ENCODE measurements at places on chromosomes 3 and 15. TPM values are rescaled to one million over a fixed set of nuclear protein-coding genes. Genes with fewer than 3 reads are reported as not detected.
A peak's percentile ranks its signal among the peaks of the same experiment; 100 is the strongest.

DNA sequence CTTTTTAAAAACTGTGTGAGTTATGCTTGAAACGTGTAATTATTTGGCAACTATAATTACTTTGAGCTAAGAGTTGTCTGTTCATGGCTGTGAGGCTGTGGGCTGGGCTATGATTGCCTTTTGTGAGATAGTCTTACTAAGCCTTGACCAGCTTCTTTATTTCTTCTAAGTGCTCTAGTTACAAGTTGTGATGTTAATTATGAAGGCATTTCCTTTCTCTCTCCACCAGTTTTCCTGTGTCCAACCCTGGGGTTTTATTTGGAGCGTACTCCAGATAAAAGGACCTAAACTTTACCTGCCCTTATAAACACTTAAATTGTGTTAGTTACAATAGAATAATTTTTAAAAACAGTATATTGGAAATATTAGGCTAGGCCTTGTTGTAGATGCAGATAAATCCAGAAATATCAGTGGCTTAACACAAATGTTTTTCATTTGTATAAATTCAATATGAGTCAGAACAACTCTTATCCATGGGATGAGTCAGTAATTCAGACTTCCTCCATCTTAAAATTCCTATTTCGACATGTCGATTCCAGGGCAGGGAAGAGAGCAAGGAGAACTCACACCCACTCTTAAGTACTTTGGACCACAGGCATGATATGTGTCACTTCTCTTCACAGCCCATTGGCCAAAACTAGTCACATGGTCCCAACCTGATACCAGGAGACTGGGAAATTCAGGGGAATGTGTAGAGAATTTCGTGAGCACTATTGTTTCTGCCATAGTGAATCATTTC lies 17.0 kb downstream of the TMEM62 start:
- H3K27me3 ChIP-seq = no peaks in the 10 kb centered on the region
- DNase-seq = no peak
- H3K36me3 ChIP-seq = peaks cover 13% of the 10 kb centered on the region
- no peak overlapping the region for H3K27ac ChIP-seq

DNA sequence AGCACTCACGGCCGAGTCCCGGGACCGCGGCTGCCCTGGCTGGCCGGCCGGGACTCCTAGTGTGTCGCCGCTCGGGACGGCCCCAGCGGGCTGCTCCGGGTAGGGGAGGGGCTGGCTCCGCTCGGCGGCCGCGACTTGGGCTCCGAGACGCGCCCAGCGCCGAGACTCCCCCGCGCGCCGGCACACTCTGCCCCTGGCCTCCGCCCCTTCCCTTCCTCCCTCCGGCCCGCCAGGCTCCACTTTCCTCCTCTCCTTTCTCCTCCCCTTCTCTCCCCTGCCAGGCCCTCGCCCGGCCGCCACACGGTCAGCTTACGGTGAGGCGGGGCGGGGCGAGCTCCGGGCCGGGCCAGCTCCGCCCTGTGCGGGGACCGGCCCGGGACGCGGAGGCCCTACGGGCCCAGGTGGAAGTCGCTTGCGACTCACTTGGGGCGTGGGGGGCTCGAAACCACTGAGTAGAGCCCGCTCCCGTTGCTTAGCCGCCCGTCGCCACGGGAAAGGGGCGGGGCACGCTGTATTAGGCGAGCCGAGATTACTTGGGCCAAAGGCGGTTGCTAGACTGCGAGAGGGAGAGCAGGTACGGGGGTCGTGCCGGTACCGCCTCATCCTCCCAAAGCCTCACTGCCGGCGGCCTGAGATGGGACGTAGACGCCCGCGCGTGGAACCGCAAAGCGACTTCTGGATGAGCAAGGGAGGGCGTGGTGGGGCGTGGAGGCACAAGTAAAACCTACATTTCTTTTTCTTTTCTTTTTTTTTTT lies at the start of gene ITGB5:
Gene ITGB5, minus strand, starts transcription at position 189 of the 755 bp plus-strand sequence. CDS start 365 bp downstream, outside the sequence.
- no peaks in the 10 kb centered on the region for H3K36me3 ChIP-seq
- no peaks in the 10 kb centered on the region for H3K27me3 ChIP-seq

DNA sequence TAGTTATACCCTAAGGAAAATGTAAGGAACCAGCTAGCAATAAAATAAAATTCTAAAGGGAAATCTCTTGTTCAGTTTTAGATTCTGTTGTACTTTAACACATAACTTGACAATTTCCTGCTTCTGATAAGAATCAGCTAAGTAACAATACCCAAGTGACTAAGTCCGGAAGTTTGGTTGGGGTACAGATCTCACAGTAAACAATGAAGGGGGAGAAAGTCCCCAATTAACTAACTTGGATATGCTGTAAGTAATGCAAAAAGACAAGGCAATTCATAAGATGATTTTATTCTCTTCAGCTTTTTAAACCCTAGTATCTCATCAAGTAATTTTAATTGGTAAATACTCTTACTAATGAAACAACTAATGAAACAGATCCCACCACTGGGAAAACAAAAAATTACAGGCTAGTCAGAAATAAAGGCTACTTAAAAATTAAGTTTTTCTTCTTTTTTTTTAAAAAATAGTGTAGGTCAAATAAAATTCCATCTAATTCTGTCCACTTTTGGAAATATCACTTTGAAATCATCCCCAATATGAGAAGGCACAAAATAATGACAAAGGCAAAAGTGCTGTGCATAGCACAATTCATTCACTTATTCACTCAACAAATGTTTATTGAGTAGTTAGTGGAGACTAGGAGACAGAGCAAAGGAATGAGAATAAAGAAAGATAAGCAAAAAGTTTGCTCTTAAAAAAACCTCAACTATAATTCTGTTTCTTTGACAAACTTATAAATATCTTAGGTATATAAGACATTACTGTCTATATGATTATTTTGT lies 37.8 kb upstream of the IL20RB start:
- no peak overlapping the region for H3K4me3 ChIP-seq
- peaks cover 78% of the 10 kb centered on the region for H3K4me1 ChIP-seq
- H3K27ac ChIP-seq = peak overlapping the region; percentile 38
- H3K27me3 ChIP-seq = no peaks in the 10 kb centered on the region
- peak; percentile 48 for DNase-seq
- H3K36me3 ChIP-seq = no peaks in the 10 kb centered on the region

DNA sequence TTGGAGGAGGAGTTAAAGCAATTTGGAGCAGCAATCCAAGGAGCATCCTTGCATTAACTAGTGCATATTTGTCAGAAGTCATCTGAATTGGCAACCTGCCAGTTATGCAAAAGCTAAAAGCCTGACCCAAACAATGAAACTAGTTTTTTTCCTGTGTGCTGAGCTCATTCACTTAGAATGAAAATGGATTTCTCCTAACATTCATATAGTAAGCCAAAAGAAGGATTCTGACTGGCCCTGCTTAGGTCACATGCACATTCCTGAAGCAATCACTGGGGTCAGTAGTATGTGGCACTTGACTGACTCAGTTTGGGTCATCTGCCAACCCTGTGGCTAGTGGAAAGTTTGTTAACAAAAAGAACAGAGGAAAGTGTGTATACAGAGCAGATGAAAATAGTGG lies 30.5 kb downstream of the OXSM start:
- no peaks in the 10 kb centered on the region for H3K4me1 ChIP-seq
- DNase-seq = no peak
- no peak overlapping the region for H3K27ac ChIP-seq
- no peak overlapping the region for H3K4me3 ChIP-seq

DNA sequence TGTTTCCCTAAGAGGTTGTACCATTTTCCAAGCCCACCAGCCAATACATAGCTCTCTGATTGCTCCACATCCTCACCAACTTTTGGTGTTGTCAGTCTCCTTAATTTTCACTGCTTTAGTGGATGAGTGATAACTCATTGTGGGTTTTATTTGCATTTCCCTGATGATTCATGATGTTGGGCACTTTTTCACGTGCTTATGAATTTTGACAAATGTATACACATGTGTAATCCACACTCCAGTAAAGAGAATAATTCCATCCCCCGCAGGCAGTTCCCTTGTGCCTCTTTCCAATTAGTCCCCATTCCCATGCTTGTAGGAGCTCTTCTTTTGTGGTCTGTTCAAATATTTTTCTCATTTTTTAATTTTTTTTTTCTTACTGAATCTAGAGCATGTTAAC lies 52.4 kb downstream of the ANP32A start:
- no peaks in the 10 kb centered on the region for H3K36me3 ChIP-seq
- H3K4me1 ChIP-seq = no peaks in the 10 kb centered on the region
- no peak for DNase-seq
- H3K4me3 ChIP-seq = no peak overlapping the region
- H3K27me3 ChIP-seq = no peaks in the 10 kb centered on the region

- DNase-seq = no peak
- H3K4me3 ChIP-seq = no peak overlapping the region
- H3K27me3 ChIP-seq = no peaks in the 10 kb centered on the region
- peaks cover 8% of the 10 kb centered on the region for H3K4me1 ChIP-seq
Observed at GRCh38 chr15:68106656-68107055, 52.5 kb downstream of the PIAS1 start.

DNA sequence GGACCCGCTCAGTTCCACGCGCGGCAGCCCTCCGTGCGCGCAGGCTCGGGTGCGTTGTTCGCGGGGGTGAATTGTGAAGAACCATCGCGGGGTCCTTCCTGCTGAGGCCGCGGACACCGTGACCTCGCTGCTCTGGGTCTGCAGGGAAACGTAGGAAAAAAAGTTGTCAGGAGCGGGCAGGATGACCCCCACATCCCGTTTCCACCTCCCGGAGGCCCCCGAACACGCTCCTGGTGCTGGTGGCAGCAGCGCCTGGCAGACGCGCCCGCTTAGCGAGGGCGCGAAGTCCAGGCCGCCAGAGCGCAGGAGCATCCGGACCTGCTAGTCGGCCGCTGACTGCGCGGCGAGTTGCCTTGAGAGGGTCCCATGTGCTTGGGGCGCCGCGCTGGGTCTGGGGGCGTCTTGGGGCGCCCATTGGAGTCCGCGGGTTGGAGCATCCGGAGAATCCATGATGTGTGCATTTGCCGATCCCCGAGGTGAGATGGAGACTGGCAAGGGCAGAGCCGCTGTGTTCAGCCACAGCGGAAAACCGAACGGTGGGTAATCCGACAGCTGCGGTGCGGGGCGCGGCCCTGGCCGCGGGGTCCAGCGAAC lies 520 bp downstream of the GREM1 start:
- no peaks in the 10 kb centered on the region for H3K36me3 ChIP-seq
- no peaks in the 10 kb centered on the region for H3K4me1 ChIP-seq
- peaks cover 4% of the 10 kb centered on the region for H3K27me3 ChIP-seq
- DNase-seq = no peak
- no peak overlapping the region for H3K27ac ChIP-seq
- H3K4me3 ChIP-seq = no peak overlapping the region

DNA sequence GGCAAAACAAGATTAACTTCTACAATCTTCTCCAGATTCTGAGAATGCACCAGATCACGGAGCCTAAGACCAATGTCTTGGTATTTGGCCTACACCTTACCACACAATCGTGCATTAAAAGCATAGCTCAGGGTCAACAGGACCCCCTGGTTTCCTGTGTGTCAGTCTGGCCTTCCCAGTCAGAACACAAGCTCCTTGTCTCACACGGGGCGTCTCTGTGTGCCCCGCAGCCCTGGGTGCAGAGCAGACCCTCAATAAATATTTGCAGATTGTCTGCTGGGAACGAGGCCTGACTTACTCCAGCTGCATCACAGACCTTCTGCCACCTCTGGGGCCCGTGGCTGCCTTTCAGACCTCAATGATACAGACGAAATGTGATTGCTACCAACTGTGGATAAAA lies 82.5 kb upstream of the CTNNB1 start:
- H3K27ac ChIP-seq = peak overlapping the region; percentile 26
- H3K36me3 ChIP-seq = no peaks in the 10 kb centered on the region
- peaks cover 27% of the 10 kb centered on the region for H3K4me1 ChIP-seq
- no peak overlapping the region for H3K4me3 ChIP-seq

DNA sequence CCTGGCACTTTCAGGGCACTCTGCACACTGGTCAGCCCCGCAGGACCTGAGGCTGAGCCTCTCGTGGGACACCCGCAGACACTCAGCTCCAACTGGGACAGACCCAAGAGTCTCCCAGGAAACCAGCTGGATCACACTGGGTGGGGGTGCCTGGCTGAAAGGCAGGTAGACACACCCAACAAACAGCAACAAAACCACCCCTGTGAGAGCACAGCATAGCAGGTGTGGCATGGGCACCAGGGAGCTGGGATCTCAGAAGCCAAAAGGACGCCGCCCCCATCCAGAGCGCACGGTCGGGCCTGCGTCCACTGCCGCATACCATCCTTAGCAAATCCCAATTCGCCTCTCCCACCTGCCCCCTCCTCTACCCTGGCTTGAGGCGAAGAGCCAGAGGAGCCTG lies 154.2 kb upstream of the LINGO1 start:
- no peaks in the 10 kb centered on the region for H3K27me3 ChIP-seq
- H3K36me3 ChIP-seq = no peaks in the 10 kb centered on the region
- no peak overlapping the region for H3K4me3 ChIP-seq
- H3K27ac ChIP-seq = no peak overlapping the region

- H3K27ac ChIP-seq = no peak overlapping the region
- no peaks in the 10 kb centered on the region for H3K36me3 ChIP-seq
- H3K27me3 ChIP-seq = no peaks in the 10 kb centered on the region
- no peak for DNase-seq
- H3K4me1 ChIP-seq = no peaks in the 10 kb centered on the region
Observed at GRCh38 chr3:138019281-138020069, 9.5 kb downstream of the CLDN18 start.

DNA sequence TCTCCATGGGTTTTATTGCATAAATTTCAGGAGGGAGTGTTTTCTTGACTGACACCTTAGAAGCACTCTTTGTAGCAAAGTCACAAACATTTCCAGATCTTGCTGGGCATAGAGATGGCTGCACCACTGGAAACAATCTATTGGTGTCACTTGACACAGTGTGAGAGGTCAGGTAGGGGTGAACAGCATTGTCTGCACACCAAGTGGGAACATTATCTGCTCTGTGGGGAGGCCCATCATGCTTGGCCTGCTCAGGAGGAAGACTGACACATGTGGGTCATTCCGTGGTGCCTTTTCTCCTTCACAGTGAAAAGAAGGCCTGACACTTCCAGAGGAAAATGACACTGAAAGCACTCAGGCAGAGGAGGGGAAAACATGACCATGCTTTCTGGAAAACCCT lies 149.9 kb upstream of the GALNT15 start:
- no peaks in the 10 kb centered on the region for H3K27me3 ChIP-seq
- no peaks in the 10 kb centered on the region for H3K36me3 ChIP-seq
- H3K27ac ChIP-seq = no peak overlapping the region
- no peak for DNase-seq
- no peaks in the 10 kb centered on the region for H3K4me1 ChIP-seq

- no peak for DNase-seq
- no peak overlapping the region for H3K4me3 ChIP-seq
- no peaks in the 10 kb centered on the region for H3K27me3 ChIP-seq
Observed at GRCh38 chr3:77467702-77468625, 428.1 kb downstream of the ROBO2 start.

The CAND2 gene
- 0.15 TPM for total RNA-seq

The PCOLCE2 gene
- not detected for total RNA-seq

The AHSG gene
- not detected for total RNA-seq

The WDR49 gene
- total RNA-seq = 0.29 TPM

The RASL12 gene
- total RNA-seq = not detected

The SLC51A gene
- not detected for total RNA-seq
